H4 (cell line): ENCODE measurements at places on chromosomes 4 and X.

DNA sequence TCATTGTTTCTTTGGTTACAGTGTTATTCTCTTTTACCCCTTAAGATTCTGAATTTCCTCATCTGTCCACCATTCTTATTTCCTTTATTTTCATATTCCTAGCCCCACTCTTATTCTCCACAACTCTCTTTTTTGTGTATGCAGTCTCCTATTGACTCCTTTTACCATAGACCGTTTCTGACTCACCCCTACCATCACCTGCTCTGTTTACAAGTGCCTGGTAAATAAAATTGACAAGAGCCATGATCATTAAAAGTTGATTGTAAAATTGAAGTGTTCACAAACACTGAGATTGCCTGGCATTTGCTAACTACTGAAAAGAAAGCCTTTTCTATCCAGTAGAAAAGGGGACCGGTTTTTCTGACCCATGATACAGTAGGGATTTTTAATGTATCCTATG, 54.4 kb downstream of the MRPL1 start:
- no peak for DNase-seq

- no peak for DNase-seq
Observed at GRCh38 chrX:63934791-63935190, 149.8 kb upstream of the ARHGEF9 start.

GRCh38 chr4:150256841-150257730, 178.8 kb downstream of the DCLK2 start:
- no peak for DNase-seq

- no peak for DNase-seq
Observed at GRCh38 chrX:18833071-18833731, 125.8 kb downstream of the PPEF1 start.

- DNase-seq = no peak
Observed at GRCh38 chr4:172822331-172822730, 346.3 kb upstream of the GALNT7 start.

- DNase-seq = peak; percentile 43
Observed at GRCh38 chrX:9396930-9397329, 67.9 kb upstream of the TBL1X start.

DNA sequence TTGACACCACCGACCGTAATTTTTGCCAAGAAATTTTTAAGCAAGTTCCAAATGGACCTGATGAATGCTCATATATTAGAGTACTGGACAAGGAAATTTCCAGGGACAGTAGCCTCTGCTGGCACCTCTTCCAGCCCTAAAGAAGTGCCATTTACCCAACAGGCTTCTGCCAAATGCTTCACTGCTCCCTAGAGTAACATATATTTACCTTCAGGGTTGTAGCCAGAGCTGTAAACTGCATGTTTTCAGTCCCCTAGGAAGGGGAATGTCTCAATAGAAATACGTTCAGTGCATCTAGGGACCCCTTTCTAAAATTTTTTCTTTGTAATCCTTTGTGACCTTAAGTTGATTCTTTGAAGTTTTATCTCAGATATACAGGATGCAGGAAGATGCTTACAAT, 143.1 kb upstream of the SMAD1 start:
- DNase-seq = no peak

- no peak for DNase-seq
Observed at GRCh38 chr4:68349279-68349648, 626 bp downstream of the YTHDC1 start.

DNA sequence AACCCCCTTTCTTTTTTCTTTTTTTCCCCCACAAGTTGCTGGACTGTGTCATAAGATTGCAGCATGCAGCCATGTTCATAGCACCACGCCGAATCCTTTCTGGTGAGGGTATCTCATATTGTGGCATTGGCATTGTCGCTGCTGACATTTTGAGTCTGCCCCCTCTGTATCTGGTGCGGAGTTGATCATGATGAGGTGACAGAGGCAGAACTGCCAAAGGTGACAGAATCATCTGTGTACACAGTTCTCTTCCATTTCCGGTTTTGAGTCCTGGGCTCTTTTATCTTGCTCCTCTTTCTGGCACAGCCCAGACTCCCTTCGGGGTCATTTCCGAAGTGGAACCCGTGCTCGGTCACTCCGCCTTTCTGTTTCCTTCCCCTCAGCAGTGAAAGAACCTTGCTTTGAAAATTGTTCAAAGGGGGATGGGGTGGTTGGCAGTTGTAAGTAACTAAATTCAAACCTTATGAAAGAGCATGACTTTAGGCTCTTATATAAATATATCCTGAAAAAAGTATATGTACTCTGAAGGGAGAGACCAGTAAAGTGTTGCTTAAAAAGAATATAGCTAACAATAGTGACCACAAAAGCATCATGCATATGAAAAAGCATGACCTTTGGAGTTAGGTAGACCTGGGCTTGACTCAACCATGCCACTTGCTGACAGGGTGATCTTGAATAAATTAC, 55.0 kb upstream of the BMP2K start:
- DNase-seq = no peak

DNA sequence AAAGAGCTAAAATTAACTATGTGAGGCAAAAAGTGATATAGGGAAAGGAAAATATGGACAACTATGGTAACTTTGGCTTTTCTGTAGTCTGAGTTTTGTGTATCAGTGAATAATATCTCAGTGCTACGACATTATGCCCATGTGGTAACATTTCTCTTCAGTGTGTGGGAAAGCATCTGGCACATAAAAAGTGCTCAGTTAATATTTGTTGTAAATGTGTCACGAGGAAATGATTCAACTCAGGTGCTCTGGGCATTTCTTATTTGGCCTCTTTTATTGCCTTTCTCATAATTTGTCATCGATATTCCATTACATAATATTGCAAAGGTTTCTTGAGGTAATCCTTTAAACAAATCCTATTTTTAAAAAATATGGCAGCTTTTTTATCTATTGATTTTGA, 17.6 kb downstream of the OFD1 start:
- no peak for DNase-seq

DNA sequence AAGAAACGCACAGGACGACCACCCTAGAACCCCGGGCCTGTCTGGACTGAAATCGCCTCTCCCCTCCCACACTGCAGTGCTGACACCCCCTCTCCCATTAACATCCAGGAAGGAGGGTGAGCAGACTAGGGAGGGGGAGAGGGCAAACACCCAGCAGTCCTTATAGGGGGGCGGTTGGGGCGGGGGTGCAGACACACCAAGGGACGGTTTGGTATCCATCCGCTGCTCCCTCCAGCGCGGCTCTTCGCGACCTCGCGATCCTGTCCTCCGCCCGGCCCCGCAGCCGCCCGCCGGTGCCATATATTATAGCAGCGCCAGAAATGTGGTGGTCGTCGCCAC, 411 bp upstream of the GPRASP1 start:
- DNase-seq = no peak

- peak; percentile 46 for DNase-seq
Observed at GRCh38 chr4:17817027-17817426, 6.2 kb downstream of the NCAPG start.

DNA sequence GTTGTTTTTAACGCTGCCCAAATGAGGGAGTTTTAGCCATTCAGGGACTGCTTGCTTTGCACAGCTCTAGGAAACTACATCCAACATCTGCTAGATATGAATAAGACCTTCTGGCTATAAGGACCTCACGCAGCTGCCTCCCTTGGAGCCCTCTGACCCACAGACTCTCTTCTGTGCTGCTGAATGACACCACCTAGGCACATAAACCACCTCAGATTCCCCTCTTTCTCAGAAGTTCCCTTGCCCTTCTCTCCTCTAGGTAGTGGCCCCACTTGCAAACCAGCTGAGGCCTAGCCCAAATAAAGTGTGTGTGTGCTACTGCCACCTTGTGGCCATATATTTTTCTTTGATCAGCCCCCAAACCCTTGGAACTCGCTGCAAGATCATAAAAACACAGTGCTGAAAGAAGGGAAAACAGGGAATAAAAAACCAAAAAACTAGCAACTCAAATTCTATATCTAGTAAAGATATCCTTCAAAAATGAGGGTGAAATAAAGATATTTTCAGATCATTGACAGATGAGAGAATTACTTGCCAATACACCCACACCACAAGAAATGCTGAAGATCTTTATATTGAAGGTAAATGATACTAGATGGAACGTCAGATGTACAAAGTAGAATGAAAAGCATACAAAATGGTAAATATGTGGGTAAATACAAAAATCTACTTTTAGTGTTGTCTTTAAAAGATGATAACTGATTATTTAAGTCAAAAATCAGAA, 265.9 kb downstream of the ADAMTS3 start:
- DNase-seq = peak; percentile 28

DNA sequence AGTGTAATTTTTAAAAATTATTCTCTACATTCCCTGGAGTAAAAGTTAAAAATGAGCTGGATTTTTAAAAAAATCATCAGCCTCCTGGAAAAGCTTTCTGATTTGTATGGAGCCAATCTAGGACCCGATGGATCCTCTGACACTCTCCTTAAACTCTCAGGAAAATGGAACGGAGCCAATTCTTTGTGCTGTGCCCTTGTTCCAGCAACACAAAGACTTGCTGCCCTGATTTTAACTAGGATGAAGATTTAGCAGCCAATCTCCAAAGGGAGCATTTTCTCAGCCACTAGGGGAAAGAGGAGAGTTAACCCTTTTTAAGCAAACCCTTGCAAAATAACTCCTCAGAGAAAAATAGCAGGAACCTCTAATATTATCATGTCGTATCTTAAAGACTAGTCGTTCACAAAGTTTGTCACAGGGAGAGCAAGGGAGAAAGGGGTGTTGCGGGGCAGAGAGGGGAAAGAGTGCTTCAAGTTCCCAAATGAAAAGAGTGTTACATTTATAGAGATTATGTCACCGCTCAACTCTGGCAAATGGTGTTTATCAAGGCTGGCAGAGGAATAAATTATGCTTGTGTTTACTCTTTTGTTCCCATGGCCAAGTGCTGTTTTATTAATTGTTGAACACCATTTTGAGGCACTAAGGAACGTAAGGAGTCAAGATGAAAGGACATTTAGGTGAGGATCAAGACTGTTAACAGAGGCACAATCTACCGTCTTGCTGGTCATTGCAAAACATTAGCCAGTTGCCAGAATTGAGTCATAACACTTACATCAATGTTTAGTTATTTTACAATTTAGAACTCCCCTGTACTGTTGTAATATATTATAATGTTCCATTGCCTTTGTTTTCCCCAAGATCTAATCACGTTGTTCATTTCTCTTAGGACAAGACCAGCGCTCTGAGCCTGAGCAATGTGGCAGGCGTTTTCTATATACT, 250.7 kb downstream of the THOC2 start:
- DNase-seq = no peak

GRCh38 chr4:7801001-7801400, 138.7 kb downstream of the AFAP1 start:
- no peak for DNase-seq

DNA sequence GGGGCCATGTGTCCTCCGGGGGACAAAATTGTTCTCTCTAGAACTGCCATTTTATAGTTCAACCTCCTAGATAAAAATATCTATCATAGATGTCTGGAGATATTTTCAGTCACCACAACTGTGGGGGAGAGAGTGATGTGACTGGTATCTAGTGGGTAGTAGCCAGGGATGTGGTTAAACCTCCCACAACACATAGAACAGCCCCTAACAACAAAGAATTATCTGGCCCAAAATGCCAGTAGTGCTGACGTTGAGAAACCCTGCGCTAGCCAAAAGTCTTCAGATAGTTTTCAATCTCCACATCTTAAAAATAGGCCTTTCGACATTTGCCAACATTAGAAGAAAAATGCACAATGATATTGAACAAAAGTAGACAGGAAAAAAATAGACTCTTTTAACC, 19.0 kb upstream of the SUPT20HL2 start:
- no peak for DNase-seq

DNA sequence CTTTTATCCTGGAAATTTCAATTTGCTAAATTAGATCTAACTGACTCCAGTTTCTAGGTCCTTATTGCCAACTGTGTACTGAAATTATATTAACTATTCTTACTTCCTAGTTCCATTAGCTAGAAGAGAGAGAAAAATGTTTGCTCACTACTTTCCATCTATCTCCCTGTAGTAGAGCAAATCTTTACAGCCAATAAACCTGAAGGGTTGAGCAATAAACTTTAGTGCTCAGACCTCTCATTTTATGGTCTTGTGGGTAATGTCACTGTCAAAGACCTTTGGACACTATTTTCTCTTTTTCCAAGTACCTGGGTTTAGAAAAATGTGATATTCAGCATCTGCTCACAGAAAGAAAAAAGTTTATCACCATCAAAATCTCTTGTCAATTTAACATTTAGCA, 237.5 kb upstream of the GEMIN8 start:
- DNase-seq = no peak

DNA sequence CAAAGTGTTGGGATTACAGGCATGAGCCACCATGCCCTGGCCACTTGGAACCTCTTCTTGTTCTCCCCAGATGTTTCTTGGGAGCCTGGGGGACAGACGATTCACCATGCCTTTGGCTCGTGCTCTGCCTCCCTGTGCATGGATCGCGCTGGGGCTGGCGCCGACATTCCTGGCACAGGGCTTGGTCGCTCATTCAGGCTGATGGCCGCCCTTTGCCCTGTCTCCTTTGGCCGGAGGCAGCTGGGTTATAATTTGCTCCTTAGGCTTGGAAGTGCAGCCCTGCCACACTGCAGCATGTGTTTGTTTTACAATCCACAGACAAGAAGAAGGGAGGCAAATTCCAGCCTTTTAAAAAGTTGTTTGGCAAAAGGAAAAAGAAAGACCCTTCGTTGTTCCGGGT, 115.3 kb downstream of the AASDH start:
- no peak for DNase-seq

DNA sequence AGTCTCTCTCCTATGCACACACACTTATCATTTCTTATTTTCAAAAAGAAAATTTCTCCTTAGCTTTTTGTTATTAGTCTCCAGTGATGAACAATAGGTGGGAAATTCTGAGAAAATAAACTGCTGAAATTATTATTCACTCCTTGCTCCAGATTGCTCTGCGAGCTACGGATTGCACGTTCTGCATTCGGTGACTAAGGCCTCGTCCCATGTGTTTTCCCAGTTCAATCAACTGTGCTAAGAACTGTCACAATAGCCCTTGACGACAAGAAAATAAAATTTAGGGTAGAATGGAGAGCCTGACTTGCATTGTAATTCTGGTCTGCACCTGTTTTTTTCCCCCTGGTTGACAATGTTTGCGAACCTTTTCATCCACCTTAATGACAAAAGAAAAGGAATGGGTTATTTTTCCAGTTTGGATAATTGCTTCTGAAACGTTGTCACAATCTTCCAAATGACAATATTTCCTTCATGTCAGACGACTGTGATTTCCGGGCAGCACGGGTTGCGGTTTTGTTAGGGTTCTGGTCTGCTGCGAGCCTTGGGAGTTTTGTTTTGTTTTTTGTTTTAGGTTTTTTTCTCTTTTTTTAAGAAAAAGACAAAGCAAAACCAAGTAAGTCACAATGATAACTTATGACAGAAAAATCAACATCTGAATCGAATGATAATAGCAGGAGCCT, 124.5 kb upstream of the NOCT start:
- no peak for DNase-seq

DNA sequence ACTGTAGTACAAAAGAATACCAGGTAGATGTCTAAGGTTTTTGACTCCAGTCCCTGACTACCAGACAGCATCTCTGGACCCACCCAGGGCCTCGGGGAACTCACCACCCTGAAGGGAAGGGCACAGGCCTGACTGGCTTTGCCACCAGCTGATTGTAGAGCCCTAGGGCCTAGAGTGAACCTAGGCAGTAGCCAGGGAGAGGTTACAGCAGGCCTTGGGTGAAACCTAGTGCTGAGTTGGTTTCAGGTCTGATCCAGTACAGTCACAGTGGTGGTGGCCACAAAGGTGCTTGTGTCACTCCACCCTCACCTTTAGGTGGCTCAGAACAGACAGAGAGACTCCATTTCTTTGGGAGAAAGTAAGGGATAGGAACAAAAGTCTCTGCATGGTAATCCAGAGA, 244.8 kb downstream of the KLHL13 start:
- DNase-seq = no peak
